ENCODE measurements at places on chromosomes 1 and 21.

DNA sequence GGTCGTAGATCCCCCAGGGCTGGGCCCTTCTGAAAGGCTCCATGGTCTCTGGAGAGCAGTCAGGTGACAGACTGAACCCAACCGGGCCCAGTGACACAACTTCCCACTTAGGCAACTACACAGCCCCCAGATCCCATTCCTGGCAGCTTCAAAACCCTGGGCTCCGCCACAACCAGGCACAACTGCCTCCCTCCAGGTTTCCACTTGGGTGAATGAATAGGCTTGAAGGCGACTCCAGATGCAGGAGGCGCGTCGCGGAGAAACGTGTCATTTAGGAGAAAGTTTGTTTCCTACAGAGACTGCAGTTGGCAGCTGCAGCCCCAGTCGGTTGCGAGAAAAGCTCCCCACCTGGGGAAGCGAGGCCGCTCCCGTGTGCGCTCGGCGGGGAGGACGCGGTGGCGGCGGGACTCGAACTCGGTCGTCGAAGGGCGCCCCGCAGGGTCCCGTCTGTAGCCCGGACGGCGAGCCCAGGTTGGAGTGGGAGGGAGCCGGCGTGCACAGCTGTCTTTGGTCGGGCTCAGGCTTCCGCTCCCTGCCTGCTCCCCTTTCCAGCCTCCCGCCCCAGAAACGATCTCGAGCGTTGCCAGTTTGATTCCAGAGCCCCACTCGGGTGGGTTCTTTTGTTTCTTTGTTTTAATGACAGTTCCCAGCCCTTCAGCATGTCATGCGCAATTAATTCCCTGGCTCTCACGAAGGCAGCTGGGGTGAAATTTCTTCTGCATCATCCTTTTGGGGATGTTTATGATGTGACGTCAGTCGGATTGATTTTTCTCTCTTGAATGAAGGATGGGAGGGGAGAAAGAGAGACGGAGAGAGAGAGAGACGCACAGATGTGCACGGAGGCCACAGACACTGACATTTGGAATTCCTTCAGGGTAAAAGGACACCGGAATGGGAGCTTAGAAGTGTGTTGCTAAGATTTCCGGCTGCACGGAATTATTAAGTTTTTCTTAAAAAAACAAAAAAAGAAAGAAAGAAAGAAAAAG, 862 bp upstream of the SGIP1 start:
- peak; percentile 90 for DNase-seq

- peak; percentile 64 for DNase-seq
These were observed 149.2 kb downstream of the PSMG1 start for GRCh38 chr21:39033878-39034589.

GRCh38 chr1:27569088-27569460, 34.9 kb downstream of the AHDC1 start:
- DNase-seq: no peak

GRCh38 chr1:30005972-30006619, 717.3 kb downstream of the MATN1 start:
- no peak for DNase-seq

GRCh38 chr1:4010284-4010683, 110.2 kb upstream of the C1orf174 start:
- DNase-seq: no peak

- no peak for DNase-seq
These were observed 44.5 kb downstream of the MARK1 start for GRCh38 chr1:220572416-220572815.

GRCh38 chr1:12040457-12041051, 21.3 kb downstream of the MIIP start:
- peak; percentile 53 for DNase-seq

GRCh38 chr1:201140941-201141260, 13.4 kb downstream of the TMEM9 start:
- DNase-seq: no peak

- no peak for DNase-seq
These were observed 13.6 kb upstream of the SYT14 start for GRCh38 chr1:209924390-209924789.

DNA sequence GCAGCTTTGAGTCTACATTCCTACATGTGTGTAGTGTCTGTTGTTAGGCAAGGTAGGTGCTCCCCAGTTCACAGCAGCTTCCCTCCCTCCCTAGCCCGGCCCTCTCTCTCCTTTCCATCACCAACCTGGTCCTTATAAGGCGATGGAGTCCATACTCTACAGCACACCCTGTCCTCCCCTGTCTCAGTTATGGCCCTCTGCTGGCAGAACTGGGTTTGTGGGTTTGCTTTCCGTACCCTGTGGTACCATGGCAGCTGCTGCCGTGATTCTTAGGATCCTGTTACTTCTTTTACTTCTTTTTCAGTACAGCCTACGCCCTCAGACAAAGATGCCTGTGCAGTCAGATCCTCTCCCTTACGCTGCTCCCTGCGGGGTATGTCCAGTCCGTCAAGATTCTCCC, 31.7 kb downstream of the AK5 start:
- peak; percentile 62 for DNase-seq

DNA sequence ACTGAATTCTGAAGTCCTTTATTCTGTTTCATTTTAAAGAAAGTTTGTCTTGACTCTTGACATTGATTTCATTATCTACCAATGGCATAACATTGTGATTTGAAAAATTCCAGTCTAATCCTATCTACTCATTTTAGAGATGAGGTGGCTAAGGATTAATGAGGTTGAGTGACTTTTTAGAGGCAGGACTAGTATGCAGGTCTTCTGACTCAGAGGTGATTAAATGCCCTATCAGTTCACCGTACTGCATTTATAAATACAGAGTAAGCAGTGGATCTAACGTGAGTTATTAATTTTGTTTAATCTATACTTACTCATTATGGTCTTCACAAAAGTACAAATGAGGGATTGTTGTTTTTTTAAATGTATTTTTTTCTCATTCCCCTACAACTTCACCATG, 277.6 kb downstream of the PTBP2 start:
- no peak for DNase-seq

GRCh38 chr1:186082235-186082937, 292.7 kb downstream of the TPR start:
- peak; percentile 93 for DNase-seq

- no peak for DNase-seq
These were observed 8.5 kb downstream of the ZBTB48 start for GRCh38 chr1:6588128-6588892.

DNA sequence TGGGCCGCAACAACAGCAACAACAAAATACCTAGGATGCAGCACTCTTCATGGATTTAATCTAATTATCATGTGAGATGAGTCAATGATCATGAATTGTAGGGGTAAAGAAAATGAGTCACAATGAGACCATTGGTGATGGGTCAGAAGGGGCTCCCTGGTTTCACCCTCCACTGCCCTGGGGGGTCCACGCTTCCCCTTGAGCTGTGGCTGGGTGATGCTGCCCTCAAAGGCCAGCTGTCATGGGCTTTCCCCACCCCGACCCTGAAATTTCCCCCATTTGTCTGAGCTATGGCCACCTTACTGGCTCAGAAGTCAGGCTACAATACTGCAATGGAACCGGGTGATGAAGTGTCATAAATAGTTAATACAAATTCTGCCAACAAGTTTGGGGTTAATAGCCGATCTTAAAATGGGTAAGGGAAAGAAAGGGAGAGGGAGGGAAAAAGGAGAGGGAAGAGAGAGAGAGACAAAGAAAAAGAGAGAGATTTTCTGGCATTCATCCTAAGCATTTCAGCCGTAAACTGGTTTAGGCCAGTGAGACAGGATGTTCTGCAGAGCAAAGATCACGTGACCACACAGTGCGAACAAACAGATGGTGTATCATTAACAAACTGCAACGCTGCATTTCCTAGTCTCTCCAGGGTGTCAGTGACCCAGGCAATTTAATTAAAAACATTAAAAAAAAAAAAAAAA, 143.4 kb upstream of the ERRFI1 start:
- peak; percentile 96 for DNase-seq

DNA sequence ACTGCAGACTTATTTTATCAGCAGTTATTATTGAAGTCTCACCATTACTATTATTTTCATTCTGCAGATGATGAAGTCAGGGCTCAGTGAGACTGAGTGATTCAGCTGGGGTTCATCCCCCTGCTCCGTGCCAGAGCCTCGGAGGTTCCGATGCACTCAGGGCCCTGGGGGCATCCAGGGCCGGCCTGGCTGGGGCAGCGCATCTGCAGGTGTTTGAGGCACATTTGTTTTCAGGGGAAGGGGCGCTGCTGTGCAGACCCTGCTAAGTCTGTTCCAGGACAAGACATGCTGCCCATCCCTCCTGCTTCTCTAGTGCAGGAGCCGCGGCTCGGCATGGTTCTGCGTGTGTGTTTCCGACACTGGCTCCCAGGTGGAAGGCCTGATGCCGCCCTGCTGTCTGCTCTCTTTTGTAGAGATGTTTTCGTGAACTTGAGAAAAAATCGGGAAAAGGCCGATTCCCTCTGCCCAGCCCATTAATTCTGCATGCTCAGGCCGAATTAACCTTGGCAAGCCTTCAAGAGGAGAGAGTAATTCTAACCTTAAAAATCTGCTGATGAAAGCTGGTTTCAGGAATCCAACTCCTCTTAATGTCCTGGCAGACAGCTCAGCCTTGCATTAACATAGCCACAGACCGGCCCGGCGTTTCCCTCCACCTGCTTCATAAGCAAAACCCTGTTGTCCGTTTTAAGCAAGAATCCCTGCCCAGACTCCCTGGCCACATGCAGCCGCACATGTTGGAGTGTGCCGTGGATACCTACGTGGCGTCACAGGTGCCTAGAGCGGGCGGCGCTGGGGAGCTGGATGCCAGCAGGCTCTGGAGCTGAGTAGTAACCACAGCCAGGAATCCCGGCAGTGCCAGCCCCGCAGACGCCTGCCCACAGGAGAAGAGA, 316.0 kb upstream of the VAMP3 start:
- DNase-seq: peak; percentile 58

DNA sequence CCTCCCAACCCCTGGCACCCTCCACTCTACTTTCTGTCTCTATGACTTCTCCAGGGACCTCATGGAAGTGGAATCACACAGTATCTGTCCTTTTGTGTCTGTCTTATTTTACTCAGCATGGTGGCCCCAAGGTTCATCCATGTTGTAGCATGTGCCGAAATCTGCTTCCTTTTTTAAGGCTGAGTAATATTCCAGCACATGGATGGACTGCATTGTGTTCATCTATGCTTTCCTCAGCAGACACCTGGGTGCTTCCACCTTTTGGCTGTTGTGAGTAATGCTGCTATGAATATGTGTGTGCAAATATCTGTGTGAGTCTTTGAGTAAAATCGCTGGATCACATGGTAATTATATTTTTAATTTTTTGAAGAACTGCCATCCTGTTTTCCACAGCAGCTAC, 1.6 kb upstream of the PFKL start:
- DNase-seq: peak; percentile 34

GRCh38 chr1:163035446-163036249, 33.5 kb upstream of the RGS4 start:
- peak; percentile 84 for DNase-seq

GRCh38 chr21:37558676-37559211, 192.2 kb downstream of the DYRK1A start:
- DNase-seq: no peak

DNA sequence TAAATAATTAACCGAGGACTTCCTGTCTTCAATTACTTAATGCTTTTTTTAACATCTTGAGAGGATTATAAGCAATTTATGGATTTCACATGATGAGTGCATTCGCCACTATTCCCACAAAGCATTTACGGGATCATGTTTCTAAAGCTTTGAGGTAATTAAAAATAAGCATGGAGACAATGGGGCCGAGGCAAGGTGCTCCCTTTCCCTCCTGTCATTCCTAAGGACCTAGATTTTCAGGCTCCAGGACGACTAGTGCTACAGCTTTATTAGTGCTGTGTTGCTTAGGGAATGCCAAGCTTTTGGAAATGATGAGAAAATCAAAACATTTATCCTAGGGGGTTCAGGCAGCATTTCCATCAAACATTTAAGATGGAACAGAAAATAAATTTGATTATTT, 209.2 kb downstream of the KCTD3 start:
- DNase-seq: no peak

GRCh38 chr21:35609263-35609662, 451.1 kb downstream of the SETD4 start:
- no peak for DNase-seq

- DNase-seq: no peak
These were observed 160.8 kb upstream of the C1orf174 start for GRCh38 chr1:4060850-4061249.

DNA sequence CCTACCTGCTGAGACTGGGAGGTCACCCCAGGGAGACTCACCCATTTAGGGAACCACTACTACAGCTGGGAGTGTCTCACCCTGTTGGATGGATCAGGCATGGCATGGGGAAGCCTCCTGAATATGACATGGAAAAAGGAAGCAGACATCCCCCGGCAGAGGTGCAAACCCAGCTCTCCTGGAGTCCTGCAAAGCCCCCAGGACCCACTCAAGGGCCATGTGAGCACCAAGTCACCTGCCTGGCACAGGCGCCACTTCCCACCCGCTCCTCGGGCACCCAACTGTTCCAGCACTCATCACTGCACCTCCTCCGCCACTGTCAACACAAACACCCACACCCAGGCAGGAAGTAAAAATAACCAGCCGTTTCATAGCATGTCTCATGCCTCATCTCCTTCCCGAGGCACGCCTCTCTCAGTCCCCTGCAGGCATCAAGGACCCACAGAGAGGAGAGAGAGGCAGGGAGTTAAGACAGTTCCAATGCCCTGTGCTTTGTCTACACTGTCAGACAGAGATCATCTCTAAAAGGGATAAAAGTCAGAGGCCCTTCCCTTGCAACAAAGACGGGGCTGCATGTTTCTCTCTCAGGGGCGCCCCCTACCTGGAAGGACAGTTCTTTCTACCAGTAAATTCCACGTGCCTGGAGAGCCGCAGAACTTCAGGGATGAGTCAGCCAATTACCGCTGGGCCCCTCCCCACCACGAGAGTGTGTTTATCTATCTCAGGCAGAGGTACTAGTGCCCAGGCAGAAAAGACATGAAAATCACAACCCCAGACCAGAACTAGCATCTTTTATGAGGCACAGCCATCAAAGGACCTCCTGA, 150.1 kb upstream of the SOD1 start:
- peak; percentile 73 for DNase-seq

DNA sequence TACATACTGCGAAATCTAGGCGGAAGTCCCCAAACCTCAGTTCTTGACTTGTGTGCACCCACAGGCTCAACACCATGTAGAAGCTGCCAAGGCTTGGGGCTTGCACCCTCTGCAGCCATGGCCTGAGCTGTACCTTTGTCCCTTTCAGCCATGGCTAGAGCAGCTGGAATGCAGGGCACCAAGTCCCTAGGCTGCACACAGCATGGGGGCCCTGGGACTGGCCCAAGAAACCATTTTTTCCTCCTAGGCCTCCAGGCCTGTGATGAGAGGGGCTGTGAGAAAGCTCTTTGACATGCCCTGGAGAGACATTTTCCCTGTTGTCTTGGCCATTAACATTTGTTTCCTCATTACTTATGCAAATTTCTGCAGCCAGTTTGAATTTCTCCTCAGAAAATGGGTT, 1.5 kb upstream of the PRSS38 start:
- DNase-seq: no peak

GRCh38 chr1:2018217-2019171, 651 bp upstream of the GABRD start:
- DNase-seq: no peak

- peak; percentile 26 for DNase-seq
These were observed 3.6 kb downstream of the NIBAN1 start for GRCh38 chr1:184970691-184971161.
